ENCODE measurements at places on chromosomes 7 and 10.

GRCh38 chr7:87154569-87154968 lies 2.3 kb downstream of the DMTF1 start:
- DNase-seq = no peak

DNA sequence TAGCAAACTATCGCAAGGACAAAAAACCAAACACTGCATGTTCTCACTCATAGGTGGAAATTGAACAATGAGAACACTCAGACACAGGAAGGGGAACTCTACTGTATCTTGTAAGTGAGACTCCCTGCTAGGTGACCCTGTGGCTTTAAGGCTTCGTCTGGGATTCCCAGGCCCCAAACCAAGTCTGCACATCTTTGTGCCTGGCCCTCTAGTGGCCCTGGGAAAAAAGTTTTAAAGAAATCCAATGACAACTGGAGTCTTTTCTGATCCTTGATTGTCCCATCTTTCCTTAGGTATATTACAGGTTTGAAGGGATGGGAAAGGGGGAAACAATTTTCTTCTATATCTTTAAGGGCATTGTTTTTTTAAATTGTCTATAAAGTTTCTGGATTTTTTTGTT lies 10.6 kb upstream of the LIPM start:
- DNase-seq = no peak

DNA sequence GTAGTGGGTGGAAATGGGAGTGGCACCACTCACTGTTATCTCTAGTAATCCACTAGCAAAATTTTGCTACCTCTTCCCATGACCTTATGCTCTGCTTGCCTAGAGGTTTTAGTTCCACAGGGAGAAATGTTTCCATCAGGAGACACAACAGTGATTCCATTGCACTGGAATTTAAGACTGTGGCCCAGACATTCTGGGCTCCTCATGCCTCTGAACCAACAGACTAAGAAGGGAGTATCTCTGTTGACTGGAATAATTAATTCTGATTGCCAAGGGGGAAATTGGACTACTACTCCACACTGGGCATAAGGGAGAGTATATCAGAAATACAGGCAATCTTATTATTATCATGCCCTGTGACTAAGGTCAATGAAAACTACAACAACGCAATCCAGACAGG lies 16.2 kb upstream of the BRAF start:
- DNase-seq = no peak

- no peak for DNase-seq
Observed at GRCh38 chr10:10489076-10489475, 528.6 kb upstream of the CELF2 start.

- DNase-seq = no peak
Observed at GRCh38 chr7:54785261-54785660, 26.2 kb upstream of the SEC61G start.

DNA sequence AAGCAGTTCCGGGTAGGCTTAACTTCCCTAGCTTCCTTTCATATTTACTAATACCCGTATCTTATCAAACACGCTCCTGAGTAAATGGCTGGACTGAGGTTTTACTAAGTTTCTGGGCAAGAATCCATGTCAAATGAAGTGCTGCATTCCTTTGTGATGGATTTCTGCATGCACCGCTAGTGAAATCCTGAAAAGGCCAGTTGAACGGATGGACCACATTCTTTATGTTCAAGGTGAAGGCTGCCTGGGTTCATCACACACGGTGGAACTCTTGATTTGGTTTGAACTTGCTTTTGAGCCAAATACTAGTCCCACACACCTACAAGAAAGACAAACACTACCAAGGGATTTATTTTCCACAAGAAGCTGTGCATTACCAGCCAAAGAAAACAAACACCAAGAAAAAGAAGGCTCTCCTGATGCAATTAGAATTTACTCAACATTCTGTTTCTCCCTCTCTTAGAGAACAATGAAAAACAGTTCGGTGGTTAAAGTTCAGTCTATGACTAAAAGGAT lies 255.0 kb upstream of the SEMA3C start:
- DNase-seq = no peak

GRCh38 chr10:35224045-35224740 lies 97.5 kb downstream of the CREM start:
- DNase-seq = no peak

GRCh38 chr7:38554586-38554985 lies 76.6 kb downstream of the AMPH start:
- DNase-seq = no peak

DNA sequence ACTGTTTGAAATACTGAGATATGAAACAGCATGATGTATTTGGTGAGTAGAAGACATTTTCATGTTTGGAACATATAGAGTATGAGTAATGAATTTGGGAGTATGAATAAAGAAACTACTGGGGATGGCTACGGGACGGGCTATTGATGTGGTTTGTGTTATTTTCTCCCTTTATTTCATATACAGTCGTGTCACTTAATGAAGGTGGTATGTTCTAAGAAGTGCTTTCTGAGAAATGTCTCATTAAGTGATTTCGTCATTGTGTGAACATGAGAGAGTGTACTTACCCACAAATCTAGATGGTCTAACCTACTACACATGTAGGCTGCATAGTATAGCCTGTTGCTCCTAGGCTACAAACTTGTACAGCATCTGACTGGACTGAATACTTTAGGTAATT lies 106.3 kb downstream of the CCNY start:
- DNase-seq = no peak

- DNase-seq = no peak
Observed at GRCh38 chr10:23368816-23369640, 24.4 kb upstream of the C10orf67 start.

GRCh38 chr7:93188870-93189634 lies 37.2 kb downstream of the HEPACAM2 start:
- DNase-seq = no peak

- DNase-seq = no peak
Observed at GRCh38 chr10:89219513-89220218, 12.5 kb upstream of the CH25H start.

GRCh38 chr7:36188266-36188665 lies 35.2 kb downstream of the EEPD1 start:
- no peak for DNase-seq

DNA sequence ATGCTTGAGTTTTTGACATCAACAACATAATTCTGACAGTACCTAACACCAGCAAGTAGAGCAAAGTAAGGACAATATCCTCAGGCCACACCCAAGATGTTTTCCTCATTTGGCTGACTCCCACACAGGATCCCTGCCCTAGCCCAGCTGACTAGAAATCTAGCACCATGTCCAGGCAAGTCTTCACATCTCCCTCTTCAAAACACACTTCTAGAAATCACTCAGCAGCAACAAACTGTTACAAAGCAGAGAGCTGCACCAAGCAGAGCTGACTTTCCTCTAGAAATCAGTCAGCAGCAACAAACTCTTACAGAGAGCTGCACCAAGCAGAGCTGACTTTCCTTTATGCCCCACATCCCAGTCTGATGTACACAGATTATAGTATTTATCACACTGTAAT lies 7.7 kb downstream of the TMEM168 start:
- no peak for DNase-seq
